NCI-H510A treated with DMSO at 0.1 percent for 48 hours (cell line): ENCODE measurements at places on chromosomes 6 and 20.

GRCh38 chr20:63538204-63539091, 1.3 kb upstream of the PTK6 start:
- no peak for DNase-seq

GRCh38 chr20:31535298-31535697, 21.1 kb downstream of the HM13 start:
- DNase-seq, result no peak

- DNase-seq, result no peak
Observed at GRCh38 chr6:2504495-2505064, 246.1 kb downstream of the MYLK4 start.

- DNase-seq, result no peak
Observed at GRCh38 chr20:33687370-33687915, 1.3 kb upstream of the E2F1 start.
